Stimulated activated CD8-positive, alpha-beta memory T cell treated with anti-CD3 and anti-CD28 coated beads, Interleukin-4, amount 100 ng/mL, for 1 hour (primary cell): ENCODE measurements at places on chromosomes 7 and 10.

DNA sequence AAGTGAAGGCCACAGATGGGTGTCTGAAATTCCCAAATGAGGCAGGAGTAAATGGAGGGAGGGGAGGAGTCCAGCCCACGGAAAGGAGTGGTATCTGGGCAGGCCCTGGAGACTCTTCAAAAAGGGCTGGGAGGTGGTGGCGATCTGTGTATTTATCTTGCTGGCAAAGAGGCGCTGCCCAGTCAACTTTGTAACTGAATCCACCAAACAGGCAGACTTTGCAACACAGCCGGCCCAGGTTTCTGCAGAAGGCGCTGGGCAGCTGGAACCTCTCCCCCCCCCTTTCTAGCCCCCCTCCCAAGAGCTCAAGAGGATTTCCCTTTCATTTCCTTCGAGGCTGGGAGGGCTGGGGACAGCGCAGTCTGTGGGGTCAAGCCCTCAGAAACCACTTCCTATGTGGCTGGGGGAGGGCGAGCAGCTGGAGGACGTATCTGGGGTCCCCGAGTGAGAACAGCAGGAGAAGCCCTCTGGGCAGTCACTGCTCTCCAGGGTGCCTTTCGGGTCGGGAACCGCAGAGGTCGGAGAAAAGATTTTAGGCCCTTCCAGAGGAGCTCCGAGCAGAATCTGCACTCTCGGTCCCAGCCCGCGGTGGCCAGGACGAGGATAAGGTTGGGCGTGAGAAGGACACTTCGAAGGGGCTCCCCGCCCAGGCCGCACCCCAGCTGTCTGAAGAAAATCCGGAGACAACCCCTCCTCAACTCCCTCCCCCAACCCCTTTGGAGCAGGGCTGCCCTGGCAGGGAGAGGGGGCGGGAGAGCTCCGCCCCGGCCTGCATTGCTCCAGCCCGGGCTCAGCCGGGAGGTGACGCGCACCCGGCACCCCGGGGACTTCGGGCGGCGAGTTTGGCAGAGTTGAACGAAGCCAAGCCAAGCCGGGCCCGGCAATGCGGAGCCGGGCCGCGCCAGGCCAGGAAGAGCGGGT is 965 bp downstream of the ZCCHC24 start:
- no peak for DNase-seq

- DNase-seq, result peak; percentile 41
Measured at GRCh38 chr10:31317652-31318381, 1.2 kb upstream of the ZEB1 start.

DNA sequence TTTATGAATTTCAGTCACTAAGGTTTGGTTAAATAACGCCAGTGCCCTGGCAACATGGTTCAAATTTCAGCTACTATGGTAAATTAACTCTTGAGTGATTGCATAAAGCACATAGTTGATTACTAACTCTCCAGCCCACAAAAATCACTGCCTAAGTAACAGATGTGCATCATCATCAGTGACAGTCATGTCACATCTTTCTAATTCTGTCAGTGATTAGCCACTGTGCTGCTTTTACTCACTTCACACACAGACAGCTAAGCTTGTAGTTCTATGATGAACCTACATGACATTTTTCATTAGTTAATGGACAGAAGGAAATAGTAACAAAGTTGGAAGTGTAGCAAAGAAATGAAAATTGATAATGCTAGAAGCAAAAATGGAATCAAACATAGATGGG is 108.9 kb downstream of the DNAH11 start:
- DNase-seq, result no peak

- no peak for DNase-seq
Measured at GRCh38 chr7:70947181-70947580, 184.8 kb upstream of the GALNT17 start.

GRCh38 chr10:27743012-27743876 is 2.4 kb downstream of the MKX start:
- no peak for DNase-seq

DNA sequence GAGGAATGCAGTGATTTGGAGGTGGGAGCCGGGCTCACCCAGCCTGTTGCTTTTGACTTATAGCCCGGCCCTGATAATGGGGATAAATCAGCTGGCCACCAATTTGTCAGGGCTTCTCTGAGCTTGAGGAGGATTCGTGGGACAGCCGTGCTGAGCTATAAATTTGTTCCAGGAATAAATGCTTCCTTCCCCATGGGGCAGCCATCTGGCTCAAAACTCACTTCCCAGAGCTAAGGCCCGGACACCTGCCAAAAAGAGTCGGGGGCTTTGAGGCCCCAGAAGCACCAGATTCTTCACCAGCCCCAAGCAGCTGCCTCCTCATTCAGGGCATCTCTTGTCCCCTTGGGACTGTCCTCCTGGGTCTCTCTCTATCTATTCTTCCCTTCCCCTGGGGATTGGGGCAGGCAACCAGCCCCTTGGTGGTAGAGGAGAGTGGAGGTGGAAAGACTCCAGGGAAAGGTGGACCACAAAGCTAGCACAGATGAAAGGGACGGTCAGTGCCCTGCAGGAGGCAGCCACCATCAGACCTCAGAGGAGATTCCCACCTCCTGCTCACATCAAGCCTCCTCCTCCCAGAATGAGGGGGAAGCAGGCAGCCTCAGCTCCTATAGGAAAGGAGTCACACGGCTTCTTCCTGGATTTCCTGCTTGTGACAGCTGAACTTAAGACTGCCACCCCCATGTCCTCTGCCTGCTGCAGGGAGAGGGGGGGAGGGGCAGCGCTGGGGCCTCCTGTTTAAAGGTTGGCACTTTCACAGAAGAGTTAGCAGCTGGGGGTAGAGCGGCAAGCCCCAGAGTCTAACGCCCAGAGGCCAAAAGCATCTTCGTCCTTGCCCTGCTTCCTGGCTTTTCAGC is 44.2 kb upstream of the LRRC4 start:
- DNase-seq, result no peak

- DNase-seq, result no peak
Measured at GRCh38 chr7:18350678-18351077, 144.9 kb upstream of the HDAC9 start.

- no peak for DNase-seq
Measured at GRCh38 chr7:105905910-105906568, 29.6 kb upstream of the ATXN7L1 start.

DNA sequence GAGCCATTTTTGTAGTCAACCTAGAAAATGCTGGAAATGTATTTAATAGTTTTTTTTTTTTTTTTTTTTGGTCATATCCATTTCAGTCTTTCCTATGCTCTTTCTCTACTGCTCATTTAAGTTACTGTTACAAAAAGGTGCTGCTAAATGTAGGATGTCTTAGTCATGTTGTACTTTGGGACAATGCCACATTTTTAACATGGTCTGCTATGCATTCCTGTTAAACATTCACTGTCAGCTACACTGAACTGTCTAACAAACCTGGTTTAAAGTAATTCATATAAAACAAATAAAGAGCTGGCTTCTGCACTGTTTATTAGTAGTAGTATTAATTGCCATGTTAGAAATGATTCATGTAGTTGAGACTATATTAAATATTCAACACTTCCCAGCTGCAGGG is 108.6 kb downstream of the NSUN6 start:
- no peak for DNase-seq

- DNase-seq, result no peak
Measured at GRCh38 chr7:55369427-55370400, 4.6 kb downstream of the LANCL2 start.

GRCh38 chr10:70378122-70378521 is 4.3 kb downstream of the LRRC20 start:
- DNase-seq, result no peak

GRCh38 chr10:118035354-118036005 is 11.3 kb downstream of the RAB11FIP2 start:
- no peak for DNase-seq

DNA sequence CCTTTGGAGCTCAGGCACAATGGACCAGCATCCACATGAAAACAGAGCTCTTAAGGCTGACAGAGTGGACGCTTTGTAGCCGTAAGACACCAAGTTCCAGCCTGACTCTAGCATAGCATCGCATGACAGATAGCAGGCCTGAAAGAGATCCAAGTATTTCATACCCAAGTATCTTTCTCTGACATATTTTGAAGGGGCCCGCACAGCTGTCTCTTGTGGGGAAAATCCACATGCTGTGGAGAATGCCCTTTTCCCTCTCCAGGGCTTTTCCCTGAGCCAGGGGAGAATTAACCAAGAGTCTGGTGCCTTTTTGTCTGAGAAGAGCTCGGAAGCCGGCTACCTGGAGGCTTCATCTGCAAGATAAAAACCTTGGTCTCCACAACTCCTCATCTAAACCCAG is 51.0 kb downstream of the CFAP46 start:
- no peak for DNase-seq

DNA sequence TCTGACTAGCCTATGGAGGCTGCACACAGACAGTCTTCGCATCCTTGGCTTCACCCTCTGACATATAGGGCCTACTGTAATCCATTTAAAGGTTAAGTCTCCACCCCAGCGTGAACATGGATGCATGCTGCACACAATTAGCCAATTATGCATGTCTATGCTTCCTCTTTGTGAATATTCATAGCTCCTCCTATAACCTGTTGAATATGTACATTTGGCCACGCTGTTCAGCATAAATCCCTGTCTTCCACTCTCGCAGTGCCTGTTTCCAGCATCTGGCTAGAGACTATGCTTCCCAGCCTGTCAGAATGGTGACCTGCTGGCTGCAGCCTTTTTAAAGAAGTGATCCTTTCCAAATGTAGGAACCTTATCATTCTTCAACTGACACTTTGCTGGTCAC is 106.7 kb downstream of the PRKAG2 start:
- DNase-seq, result no peak

GRCh38 chr10:1209355-1209979 is 153.3 kb downstream of the WDR37 start:
- no peak for DNase-seq

DNA sequence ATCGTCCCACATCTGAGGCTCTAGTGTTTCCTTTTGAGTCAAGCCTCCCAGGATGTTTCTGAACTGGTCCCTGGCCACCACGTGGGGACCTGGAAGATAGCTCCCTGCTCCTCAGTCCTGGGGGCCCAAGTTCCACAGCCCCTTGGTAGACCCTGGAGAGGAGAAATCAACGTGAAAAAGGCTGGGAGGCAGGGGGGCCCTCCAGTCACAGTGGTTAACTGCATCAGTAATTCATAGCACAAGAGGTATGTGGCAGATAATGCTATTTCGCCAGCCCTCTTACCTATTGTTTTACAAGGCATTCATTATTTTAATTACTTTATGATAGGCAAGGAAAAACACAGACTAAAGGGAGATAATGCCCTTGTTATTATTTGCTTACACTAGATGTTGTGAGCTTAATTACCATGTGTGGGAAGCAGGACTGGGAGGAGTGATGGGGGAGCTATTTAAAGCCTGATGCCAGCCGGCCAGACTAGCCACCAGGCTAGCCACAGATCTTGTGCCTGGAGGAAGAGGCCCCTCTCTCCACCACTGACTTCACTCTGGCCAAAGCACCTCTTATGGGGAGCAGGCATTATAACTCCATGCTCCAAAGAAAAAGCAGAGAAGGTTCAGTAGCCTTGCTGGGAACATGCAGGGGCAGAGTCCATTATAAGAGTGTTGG is 230.7 kb downstream of the KCNMA1 start:
- DNase-seq, result no peak

GRCh38 chr10:62919776-62920175 is 103.6 kb upstream of the EGR2 start:
- no peak for DNase-seq

GRCh38 chr7:568031-568951 is 48.6 kb upstream of the PDGFA start:
- DNase-seq, result no peak

DNA sequence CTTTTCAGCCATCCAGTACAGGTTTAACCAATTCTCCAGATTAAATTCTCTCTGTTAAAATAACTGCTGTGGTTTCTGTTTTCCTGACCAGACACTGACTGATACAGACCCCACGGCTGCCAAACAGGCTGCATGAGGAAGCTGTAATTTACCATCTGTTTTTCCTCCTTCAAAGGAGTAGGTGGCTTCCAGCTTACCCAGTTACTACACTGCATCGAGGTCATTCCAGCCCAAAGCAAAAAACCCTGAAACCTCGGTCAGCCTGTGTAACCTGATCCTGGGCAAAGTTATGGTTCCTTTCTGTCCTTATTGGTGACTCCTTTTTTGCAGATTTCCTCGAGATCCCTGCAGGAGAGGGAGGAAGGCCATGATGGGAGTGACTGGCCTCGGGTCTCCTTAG is 27.9 kb upstream of the LOXL4 start:
- no peak for DNase-seq

- no peak for DNase-seq
Measured at GRCh38 chr7:47298636-47299035, 283.3 kb downstream of the TNS3 start.

GRCh38 chr7:14207138-14207537 is 217.7 kb upstream of the ETV1 start:
- no peak for DNase-seq

GRCh38 chr10:26737730-26738129 is 40.2 kb downstream of the PDSS1 start:
- DNase-seq, result no peak

- DNase-seq, result no peak
Measured at GRCh38 chr10:4725917-4726606, 99.9 kb upstream of the AKR1E2 start.

DNA sequence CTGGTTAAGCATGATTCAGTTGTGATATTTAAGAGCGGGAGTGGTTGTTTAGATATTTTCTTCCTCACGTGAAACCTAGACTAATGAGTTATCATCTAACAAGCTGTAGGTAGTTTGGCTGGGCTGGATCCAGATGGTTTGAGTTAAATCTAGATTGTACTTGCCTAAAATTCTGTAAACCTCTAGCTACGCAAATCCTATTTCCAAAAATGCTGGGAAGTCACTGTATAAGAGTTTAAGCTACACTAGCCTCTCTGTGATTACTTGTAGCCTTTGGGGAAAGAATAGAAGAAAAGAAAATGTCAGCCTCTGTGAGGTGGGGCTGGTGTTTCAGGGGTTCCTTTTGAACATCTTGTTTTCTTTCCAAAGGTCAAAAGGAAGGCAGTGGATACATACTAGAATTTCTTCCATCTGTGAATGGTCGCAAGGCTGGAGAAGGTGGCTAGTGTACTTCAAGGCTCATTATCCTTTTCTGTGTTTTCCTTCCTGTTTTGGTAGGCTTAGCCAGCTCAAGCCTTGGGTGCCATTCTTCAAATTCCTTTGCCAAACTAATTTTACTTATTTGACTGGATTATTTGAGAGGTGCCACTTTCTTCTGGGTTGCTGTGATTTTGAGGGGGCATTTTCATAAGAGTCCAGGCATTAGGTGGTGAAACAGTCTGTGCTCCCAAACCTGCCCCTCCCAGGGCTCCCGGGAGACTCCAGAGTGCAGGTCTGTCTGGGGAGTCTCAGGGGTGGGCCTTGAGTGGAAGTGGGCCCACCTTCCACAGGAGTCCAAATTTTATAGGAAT is 5.2 kb upstream of the EN2 start:
- no peak for DNase-seq

- no peak for DNase-seq
Measured at GRCh38 chr7:6317797-6318438, 45.5 kb upstream of the CYTH3 start.
